ENCODE measurements at places on chromosomes 6 and 20.

GRCh38 chr20:63497946-63498935 is 642 bp downstream of the EEF1A2 start:
- DNase-seq = no peak

- no peak for DNase-seq
Observed at GRCh38 chr6:52972989-52973388, 22.1 kb downstream of the GSTA4 start.

- no peak for DNase-seq
Observed at GRCh38 chr6:92125681-92126080, 1293.7 kb downstream of the EPHA7 start.

DNA sequence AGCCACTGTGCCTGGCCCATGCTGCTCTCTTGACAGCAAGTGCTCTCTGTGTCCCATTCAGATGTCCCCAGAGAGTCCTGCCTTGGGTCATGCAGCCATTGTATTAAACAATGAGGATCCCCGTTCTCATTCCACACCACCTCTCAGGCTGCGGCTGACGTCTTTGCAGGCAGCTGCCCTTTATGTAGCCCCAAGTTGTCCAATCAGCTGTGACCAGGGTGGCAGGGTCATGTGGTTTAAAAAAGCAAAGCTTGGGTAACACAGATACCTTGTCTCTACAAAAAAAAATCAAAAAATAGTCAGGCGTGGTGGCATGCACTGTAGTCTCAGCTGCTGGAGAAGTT is 13.2 kb downstream of the GCNT2 start:
- no peak for DNase-seq

DNA sequence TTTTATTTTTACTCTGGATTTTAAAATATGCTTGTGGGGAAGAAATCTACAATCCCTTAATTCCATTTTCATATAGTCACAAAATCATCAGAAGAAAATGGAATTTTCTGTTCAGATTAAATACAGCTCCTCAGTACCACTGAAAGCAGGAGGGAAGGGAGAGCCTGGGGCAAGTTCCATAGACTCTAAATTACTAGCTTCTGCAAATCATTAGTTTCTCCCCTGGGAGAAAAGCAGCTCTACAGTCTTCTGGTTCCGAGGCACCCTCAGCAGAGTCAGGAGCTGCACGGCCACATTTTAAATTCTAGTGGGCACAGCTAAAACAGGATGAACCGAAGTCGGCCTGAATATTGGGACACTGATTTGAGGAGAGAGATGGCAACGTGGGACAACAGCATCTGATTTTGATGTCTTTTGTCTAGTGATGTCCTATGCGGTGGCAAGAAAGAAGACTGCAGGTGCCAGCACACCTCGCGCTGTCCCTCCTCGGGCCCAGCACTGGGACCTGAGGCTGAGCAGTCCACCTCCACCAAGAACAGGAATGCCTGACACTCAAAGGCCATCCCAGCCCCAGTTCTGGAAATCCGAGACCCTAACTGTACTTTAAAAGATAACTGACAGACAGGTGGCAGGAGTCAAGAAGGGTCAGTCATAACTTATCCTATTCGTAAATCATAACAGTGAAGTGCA is 90.7 kb downstream of the FOXC1 start:
- DNase-seq = no peak

DNA sequence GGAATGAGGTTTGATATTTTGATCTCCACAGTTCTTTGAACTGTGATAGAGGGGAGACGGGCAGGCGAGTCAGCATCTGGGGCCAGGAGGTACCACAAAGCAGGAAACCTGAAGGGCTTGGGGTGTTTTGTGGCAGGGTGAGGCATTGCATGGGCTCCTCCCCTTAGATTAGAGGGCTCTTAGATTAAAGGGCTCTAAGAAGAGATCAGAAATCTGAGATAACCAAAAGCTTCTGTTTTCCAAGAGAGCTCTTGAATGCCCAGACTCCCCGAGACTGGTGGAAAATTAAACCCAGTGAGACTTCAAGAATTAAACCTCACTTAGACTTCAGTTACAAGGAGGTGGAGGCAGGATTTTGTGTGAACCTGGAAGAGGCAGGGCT is 2.4 kb upstream of the GPX5 start:
- no peak for DNase-seq

DNA sequence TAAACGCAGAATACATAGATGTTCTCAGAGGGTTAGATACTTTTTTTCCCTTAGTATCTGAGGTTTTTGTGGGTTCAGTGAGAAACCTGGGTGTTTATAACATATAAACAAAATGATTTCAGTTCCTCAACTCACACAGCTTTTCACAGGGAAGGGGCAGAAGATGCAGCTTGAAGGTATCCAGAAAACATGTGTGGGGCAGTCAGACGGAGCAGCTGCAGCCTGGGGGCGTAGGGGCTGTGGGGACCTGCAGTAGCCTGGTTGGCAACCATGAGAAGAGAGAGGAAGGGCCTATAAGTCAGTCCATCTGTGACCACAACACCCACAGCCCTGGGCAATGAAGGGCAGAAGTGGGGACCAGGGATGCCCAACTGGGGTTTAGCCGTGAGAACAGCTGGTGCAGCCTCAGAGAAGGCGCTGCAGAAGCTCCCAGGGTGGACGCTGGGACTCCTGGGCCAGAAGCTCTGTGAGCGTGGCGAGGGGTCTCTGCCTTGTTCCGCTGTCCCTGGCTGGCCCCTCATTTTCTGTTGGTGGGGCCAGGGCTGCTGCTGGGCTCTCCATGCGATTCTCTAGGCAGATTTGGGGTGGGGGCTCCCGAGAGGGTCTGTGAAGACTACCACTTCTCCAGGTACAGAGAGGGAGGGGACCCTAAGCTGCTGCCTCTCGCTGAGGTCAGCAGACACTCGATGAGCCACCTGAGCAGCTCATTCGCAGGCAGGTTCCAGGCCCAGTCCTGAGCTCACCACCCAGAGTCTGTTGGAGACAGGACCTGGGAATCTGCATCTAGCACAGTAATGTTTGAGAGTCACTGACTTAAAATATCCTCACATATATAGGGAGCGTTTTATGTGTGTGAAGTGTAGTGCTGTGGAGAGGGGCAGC is 181.2 kb downstream of the ZDHHC14 start:
- no peak for DNase-seq

DNA sequence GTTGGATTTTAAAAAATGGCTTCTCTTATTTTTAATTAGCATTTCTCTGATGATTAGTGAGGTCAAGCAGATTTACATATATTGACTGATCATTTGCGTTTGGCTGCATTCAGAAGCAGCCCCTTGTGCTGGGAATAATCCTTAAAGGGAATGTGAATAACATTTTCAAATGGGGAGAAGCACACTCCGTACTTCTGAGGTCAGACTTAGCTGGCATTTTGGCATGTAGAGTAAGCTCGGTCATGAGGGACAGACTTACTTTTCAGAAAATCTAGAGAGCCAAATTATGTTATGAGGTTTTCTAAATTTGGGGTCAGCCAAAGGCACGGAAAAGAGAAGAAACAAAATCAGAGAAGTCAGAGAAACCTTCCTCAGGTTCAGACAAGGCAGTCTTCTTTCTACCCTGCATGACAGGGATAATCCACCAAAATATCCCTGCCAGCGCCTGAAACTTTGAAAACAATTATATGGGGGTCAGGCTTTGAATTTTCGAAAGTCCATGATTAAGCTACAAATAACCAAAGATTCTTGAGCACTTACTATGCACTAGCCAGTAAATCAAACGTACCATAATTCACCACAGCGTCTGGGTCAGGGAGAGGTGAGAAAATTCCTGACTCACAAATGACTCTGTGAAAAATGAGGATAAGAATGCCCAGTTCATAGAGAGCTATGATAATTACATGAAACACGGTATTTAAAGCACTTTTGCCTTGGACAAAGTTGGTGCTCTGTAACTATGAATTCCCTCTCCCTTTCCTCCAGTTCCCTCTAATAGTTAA is 44.9 kb downstream of the ADAT2 start:
- no peak for DNase-seq

DNA sequence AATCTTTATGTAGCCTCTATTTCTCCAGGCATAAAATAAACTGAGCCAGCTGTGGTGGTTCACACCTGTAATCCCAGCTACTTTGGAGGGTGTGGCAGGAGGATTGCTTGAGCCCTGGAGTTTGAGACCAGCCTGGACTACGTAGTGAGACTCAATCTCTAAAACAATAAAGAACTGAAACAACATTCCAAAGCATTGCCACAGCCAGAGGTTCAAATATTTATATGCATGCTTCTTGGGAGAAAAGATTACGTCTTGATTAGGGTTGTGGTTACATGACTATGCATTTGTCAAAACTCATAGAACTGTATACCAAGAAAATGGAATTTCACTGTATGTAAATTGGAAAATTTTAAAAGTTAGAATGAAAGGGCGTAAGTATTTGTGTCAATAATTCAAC is 27.7 kb upstream of the PAX1 start:
- no peak for DNase-seq

GRCh38 chr6:23661549-23661948 is 464.5 kb upstream of the NRSN1 start:
- DNase-seq = no peak

DNA sequence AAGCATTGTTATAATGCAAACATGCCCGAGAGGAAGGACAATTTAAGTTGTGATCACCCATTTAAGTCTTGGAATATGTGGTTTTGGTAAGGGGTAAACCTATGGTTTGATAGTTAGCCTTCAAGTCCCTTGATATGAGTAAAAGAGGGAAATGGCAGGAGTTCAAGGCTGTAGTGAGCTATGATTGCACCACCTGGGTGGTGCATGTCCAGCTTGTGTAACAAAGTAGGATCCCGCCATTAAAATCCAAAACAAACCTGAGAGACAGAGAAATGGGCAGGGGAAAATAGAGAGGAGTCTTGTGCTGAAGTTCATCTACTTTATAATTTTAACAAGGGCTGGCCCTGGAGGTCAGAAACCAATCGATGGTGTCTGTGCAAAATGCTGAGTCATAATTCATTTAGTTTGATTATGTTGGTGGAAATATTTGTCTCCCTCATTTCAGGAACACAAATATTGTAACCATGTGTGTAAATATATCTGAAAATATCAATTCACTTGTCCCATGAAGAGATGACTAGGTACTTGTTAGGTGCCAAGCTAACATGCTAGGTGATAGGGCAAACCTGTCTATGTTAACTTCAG is 23.2 kb upstream of the ARMH2 start:
- DNase-seq = no peak

GRCh38 chr6:6217855-6218758 is 102.4 kb downstream of the F13A1 start:
- DNase-seq = no peak

- DNase-seq = no peak
Observed at GRCh38 chr6:143741480-143741879, 63.7 kb downstream of the PHACTR2 start.

- DNase-seq = no peak
Observed at GRCh38 chr6:135707426-135707825, 144.1 kb upstream of the PDE7B start.

DNA sequence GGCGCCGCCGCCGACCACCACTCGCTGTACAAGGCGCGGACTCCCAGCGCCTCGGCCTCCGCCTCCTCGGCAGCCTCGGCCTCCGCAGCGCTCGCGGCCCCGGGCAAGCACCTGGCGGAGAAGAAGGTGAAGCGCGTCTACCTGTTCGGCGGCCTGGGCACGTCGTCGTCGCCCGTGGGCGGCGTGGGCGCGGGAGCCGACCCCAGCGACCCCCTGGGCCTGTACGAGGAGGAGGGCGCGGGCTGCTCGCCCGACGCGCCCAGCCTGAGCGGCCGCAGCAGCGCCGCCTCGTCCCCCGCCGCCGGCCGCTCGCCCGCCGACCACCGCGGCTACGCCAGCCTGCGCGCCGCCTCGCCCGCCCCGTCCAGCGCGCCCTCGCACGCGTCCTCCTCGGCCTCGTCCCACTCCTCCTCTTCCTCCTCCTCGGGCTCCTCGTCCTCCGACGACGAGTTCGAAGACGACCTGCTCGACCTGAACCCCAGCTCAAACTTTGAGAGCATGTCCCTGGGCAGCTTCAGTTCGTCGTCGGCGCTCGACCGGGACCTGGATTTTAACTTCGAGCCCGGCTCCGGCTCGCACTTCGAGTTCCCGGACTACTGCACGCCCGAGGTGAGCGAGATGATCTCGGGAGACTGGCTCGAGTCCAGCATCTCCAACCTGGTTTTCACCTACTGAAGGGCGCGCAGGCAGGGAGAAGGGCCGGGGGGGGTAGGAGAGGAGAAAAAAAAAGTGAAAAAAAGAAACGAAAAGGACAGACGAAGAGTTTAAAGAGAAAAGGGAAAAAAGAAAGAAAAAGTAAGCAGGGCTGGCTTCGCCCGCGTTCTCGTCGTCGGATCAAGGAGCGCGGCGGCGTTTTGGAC is 2.0 kb downstream of the SOX4 start:
- DNase-seq = no peak

DNA sequence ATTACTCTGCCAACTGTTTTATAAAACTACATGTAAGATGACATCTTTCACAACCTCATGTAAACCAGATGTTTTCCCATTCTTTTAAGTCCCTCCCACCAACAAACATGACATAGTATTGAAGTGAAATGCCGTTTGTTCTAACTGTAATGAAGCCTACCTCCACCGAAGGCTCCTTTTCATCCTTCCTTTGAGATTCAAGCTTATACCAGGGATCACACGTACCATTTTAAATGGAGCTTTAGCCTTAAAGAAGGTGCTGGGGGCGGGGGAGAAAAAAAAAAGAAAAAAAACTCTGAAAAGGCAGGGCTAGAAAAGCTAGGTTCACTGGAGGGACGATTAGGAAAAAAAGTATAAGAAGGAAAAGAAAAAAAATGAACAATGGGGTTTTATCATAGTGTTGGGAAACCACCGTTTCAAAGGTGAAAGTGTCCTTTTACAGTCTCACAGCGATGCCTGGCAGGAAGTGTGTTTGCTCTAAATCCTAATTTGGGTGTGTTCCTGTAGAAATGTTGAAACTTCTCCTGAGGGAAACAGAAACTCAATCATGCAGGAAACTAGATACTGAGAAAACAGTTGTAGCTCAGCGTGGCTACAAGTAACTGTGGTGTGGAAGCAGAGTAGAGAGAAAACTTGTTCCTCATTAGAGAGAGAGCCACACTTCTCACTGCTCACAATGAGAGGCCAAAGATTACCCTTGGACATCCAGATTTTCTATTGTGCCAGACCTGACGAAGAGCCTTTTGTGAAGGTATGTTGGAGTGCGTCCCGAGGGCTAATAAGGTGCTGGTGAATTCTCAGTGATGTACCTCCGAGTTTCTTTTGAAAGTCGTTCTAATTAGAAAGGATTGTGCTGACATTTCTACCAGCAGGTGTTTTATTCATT is 37.6 kb upstream of the HINT3 start:
- peak; percentile 19 for DNase-seq

- DNase-seq = no peak
Observed at GRCh38 chr20:3371754-3372153, 35.7 kb downstream of the DNAAF9 start.

DNA sequence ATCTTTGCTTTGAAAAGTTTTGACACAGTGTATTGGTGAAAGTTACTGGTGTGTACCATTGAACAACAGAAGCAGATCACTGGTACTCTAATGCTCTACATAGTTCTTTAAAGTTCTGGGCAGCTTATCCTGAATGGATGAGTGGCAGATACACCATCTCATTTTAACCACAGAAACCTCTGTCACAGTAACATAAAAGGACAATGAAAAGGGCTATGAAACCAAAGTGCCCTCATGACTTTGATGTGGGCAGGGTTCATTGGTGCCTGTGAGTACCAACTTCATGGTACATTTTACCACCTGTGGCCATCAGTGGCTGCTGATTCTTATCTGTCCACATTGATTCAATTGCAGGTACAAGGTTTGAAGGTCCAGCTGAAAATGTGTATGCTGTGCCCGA is 285.7 kb upstream of the PREP start:
- no peak for DNase-seq
